ENCODE measurements at places on chromosomes 4 and X.

DNA sequence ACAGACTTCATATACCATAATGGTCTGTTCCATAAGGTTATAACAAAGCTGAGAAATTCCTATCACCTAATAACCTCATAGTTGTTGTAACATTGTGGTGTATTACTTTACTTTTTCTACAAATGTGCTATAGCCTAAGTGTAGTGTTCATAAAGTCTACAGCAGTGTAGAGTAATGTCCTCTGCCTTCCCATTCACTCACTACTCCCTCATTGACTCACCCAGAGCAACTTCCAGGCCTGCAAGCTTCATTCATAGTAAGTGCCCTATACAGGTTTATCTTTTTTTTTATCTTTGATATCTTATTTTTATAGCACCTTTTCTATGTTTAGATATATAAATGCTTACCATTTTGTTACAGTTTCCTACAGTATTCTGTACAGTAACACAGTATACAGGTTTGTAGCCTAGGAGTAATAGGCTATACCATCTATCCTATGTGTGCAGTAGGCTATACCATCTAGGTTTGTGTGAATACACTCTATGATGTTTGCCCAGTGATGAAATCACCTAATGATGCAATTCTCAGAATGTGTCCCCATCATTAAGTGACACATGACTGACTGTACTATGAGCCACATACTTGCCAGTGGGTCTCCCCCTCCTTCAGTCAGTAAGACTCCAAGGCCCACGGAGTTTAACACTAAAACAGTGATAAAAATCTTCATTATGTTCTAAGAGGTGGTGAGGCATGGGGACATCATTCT is 299.9 kb downstream of the UNC5C start:
- DNase-seq: no peak

DNA sequence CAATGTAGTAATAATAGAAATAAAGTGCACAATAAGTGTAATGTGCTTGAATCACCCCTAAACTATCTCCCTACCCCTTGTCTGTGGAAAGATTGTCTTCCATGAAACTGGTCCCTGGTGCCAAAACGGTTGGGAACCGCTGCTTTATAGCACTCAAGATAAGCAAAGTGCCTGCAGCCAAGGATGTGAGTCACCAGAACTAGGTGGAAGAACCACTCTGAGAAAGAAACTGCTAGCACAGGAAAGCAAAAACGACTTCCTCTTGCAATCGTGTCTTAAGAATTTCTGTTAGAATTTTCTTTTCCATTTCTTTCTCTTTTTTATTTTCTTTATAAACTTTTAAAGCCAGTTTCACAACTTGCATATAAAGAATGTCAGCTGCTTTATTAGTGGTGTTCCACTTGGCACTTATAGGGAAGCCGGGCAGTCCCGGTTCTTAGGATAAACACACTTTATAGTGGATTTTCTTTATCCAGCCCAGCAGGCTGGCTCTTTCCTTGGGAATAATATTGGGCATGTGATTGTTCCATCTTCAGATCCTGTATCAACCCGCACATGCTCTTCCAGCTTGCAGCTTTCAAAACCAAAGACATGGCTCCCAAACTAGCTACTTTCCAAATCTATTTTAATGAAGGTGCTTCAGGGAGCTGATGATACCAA is 32.3 kb upstream of the CXCL8 start:
- no peak for DNase-seq

GRCh38 chr4:125573368-125573767 is 258.6 kb downstream of the FAT4 start:
- DNase-seq: no peak

- no peak for DNase-seq
These were observed 17.1 kb upstream of the TMEM150C start for GRCh38 chr4:82578935-82579334.

DNA sequence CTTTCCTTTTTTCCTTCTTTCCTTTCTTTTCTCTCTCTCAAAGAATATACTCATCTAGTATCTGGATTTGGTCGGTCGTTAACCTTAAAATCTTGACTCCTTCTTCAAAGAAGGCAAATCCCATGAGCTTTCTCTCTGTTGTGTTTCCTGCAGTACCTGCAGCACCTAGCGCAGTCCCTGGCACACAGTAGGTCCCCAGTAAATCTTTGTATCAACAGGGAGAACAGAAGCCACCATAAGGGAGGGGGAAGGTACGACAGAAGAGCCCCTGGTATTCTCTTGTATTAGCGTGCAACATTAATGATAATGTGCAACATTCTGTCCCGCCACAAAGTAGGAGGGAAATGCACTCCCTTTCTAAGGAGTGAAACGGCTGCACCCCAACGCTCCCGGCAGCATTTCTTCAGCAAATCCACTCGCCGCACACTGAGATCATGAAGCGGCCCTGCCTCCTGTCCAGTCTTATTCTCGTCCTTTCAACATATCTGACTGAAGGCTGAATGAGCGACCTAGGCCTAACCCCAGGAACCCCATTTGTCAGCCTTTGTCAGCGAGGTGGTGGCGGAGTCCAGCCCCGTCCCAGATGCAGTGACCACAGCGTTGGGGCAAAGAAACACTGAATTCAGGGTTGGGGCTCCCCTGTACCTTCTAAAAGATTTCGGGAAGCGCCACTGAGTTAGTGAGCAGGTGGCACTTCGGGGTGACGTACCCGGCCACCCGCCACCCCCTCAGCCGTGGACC is 133.7 kb downstream of the AMELX start:
- DNase-seq: no peak

- no peak for DNase-seq
These were observed 27.8 kb upstream of the OPHN1 start for GRCh38 chrX:68461093-68461492.

GRCh38 chrX:43068639-43069038 is 290.7 kb upstream of the PPP1R2C start:
- DNase-seq: no peak

DNA sequence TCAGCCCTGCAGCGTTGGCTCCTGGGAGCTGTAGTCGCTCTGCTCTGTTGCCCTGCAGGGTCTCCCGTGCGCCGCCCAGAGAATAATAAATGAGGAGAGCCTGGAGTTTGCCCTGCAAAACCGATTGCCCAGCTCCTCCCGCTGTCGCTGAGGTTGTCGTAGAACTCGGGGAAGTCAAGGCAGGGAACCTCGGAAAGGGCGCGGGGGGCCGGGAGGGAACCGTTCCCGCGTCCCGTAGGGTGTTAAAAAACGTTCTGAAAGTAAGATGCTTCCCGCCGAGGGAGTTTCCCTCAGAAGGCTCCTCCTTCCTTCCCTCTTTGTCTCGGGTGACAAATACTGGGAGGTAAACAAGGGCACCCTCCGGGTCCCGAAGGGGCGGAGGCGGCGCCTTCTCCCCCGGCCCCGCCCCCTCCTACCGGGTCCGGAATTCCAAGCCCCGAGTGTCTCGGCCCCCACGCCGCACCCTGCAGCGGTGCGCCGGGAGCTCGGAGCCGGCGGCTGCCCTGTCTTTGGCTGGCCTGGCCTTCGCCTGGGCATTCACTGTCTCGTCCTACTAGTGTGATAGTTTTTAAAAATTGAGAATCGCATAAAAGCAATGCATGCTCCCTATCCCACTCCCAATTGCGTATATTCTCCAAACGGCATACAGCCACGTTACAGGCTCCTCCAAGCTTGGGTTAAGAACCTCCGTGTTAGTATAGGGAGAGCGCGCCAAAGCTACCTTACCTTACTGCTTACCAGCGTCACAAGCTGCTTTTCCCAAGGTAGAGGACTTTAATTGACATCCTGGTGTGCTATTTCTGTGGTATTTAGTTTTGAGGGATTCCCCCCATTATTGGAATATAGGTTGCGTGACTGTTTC is 964 bp upstream of the HMGB2 start:
- no peak for DNase-seq

All from stimulated activated CD8-positive, alpha-beta memory T cell treated with anti-CD3 and anti-CD28 coated beads, Interleukin-4, amount 100 ng/mL, for 1 hour (primary cell).